OCI-LY7 (cell line): ENCODE measurements at places on chromosomes 5 and 9. TPM values are rescaled to one million over a fixed set of nuclear protein-coding genes. Genes with fewer than 3 reads are reported as not detected.
A peak's percentile ranks its signal among the peaks of the same experiment; 100 is the strongest.

DNA sequence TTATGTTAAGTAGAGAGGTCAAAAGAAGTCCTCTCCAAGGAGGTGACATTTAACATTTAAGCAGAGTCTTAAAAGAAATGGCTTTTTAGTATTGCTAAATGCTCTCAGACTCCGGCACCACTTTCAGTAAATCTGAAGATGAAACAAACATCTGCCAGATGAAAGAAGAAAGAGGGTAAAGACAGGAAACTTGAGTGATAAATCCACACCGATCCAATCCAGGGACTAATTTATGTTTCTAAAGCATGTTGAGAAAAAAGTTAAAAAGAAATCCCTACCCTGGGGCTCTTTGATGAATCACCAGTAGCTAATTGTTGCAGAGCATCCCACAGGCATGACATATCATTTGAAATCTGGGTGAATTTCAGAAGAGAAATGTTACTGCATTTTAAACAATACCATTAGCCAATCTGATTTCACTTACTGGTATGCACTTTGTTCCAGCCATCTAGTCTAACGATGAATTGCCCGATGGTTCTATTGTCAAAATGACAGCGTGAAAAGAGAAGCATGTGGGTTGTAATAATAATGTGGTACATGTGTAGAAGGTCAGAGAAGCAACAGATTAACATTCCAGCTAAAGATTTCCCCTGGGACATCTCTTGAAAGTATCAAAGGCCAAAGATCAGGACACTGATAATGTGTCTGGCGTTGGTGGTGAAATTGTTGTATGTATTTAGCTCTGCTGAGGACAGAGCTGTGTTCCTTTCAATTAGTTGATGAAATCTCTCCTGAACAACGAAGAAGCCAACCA, 485.7 kb downstream of the CSNK1G3 start:
- DNase-seq: no peak

DNA sequence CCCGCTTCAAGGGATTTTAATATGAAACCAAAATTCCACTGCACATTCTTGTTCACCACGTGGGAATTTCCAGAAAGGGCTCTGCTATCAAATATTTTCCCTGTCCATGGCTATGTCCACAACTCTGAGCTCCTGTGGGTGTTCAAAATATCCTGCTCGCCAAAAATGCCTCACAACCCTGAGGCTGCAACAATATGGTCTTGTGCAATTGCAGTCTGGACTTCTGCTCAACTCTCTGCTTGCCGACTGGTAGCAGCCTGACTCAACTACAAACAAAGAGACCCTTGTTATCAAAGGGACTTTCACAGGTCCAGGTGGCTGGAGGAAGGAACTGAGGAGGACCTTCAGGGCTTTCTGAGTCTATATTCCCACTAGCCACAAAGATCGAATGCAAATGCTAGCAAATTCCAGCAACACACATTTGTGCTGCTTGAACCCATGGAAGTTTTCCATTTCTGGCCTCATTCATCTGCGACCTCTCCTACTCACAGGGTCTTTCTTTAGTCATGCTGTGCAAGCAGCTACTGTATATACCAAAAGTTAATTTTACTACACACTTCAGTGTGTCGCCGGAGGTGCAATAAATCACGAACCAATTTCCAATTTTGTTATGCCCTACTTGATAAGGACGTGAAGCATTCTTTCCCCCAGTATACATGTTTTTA, 169.2 kb upstream of the SLC30A5 start:
- no peak for DNase-seq

DNA sequence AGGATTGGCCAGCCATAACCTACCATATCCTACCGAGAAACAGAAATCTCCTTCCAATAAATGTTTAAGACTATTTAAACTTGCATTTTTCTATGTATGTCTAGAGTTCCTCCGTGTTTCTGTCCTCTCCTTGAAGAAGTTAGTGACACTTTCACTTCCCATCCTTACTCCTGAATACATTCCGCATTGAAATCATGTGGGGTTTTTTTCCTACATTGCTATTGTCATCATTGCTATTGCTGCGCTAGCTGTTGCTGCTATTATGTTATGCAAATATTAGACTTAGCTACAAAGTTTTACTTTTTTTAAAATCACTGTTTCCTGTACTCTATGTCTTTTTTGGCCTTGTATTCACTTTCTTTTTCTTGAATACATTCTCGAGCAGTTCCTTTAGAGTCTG, 83.3 kb upstream of the NEK6 start:
- no peak for DNase-seq

GRCh38 chr5:179699616-179700237, 960 bp downstream of the CANX start:
- peak; percentile 46 for DNase-seq

DNA sequence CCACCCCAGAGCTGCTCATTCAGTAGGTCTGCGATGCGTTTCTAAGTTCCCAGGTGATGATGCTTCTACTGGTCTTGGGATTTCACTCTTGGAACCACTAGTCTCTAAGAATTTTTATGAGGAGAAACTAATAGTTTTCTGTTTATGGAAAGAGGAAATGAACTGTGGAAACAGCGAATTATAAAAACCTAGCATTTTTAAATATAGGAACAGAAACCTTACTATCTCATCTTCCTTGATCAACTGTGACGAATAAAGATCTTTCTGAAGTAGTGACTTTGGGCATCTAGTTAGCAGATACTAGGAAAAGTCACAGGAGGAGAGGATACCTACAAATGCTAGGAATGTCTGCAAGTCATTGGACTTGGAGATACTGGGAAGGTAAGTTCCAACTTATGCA, 376.8 kb upstream of the RFX3 start:
- no peak for DNase-seq

GRCh38 chr9:133667759-133668450, 31.7 kb downstream of the DBH start:
- no peak for DNase-seq

- DNase-seq: no peak
These were observed 566 bp downstream of the GPR21 start for GRCh38 chr9:123033864-123034601.

DNA sequence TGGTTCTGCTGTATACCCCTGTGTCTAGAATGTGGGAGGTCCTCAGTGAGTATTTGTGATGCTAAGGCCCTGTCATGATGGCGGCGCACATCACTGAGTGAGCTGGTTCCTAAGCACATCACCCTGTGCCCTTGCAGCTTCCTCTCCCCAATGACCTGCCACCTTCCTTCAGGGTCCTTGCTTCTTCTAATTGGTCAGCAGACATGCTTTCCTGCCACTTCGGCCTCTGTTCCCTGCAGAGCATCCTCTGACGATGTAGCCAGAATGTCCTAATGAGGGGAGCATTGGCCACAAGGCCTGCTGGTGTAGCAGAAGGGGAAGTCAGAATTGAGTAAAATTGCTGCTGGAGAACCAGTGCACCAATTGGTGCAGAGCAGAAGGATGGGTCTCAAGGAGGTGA, 31.1 kb upstream of the ANGPTL2 start:
- no peak for DNase-seq

DNA sequence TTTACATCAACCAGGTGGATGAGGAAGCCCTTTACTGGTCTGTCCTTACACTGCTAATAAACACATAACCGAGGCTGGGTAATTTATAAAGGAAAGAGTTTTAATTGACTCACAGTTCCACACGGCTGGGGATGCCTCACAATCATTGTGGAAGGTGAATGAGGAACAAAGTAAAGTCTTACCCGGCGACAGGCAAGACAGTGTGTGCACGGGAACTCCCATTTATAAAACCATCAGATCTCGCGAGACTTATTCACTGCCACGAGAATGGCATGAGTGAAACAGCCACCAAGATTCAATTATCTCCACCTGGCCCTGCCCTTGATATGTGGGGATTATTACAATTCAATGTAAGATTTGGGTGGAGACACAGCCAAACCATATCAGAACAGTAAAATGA, 67.3 kb upstream of the GRAMD2B start:
- DNase-seq: peak; percentile 64

DNA sequence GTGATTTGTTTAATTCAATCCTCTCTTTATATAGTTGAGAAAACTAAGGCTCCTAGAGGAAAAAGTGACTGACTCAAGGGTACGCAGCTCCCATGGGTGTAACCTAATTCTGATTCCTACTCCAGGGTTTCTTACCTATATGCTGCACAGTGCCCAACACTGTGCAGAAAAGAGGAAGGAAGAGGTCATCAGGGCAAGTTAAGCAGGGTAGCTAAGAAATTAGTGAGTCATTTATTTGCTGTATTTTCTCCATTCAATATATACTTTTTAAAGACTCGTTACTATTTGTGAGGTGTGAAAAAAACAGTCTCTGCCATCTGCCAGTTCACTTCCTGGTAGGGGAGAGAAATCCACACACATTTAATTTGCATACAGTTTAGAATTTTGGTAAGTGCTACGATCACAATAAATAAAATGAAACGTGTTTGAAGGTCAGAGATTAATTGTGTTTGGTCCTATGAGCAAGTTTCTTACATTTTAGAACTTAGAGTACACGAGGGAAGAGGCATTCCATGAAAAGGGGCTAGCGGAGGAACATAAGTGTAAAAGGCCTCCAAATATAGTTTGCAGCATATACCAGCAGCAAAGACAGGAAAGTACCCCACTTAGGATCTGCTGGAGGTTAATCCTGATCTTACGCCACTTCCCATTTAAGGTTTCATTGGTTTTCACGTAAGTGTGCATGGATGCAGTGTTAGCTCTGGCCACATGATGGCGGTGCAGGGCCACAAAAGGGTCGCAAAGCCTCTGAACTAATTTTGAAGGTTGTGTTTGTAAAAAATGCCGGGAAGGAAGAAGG, 59.9 kb upstream of the TLR4 start:
- DNase-seq: peak; percentile 74

DNA sequence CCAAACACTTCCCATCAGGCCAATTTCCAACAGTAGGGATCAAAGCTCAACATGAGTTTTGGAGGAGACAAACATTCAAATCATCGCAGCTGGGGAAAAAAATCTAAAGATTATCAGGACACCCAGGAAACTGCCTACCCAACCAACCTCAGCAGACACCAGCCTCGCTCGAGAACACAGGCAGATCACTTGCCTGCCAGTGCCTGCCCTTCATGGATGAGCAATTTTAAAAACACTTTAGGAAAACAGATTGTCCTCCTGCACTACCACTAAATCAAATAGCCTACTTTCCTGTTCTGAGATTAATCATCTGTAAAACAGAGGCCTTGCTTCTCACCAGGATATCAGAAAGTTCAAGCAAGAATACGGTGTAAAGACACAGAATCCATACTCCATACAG, 14.7 kb upstream of the TMEM174 start:
- DNase-seq: no peak

GRCh38 chr9:93452710-93453046, 703 bp downstream of the FAM120AOS start:
- DNase-seq: no peak

ANKRD20A1 gene
- total RNA-seq: 3.0 and 4.2 TPM in 2 replicates

EIF4E1B gene
- 2.4 and 2.9 TPM in 2 replicates for total RNA-seq

TRIM7 gene
- total RNA-seq: 1.8 and 2.2 TPM in 2 replicates

PCDHAC1 gene
- total RNA-seq: not detected in 2 replicates

SPINK7 gene
- not detected in 2 replicates for total RNA-seq
